ENCODE measurements at places on chromosomes 16 and 17.

GRCh38 chr16:63623551-63624039, 1498.3 kb downstream of the CDH11 start:
- no peak for DNase-seq

DNA sequence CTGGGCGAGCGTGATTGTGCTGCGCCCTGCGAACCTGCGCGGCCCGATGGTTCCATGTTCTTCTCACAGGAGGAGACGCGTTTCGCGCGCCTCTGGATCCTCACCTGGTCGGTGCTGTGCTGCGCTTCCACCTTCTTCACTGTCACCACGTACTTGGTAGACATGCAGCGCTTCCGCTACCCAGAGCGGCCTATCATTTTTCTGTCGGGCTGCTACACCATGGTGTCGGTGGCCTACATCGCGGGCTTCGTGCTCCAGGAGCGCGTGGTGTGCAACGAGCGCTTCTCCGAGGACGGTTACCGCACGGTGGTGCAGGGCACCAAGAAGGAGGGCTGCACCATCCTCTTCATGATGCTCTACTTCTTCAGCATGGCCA, 1.0 kb downstream of the FZD2 start:
- peak; percentile 21 for DNase-seq

GRCh38 chr16:54067322-54068065, 219.1 kb downstream of the IRX3 start:
- DNase-seq = no peak

- no peak for DNase-seq
Observed at GRCh38 chr17:32871746-32872145, 5.2 kb downstream of the MYO1D start.

DNA sequence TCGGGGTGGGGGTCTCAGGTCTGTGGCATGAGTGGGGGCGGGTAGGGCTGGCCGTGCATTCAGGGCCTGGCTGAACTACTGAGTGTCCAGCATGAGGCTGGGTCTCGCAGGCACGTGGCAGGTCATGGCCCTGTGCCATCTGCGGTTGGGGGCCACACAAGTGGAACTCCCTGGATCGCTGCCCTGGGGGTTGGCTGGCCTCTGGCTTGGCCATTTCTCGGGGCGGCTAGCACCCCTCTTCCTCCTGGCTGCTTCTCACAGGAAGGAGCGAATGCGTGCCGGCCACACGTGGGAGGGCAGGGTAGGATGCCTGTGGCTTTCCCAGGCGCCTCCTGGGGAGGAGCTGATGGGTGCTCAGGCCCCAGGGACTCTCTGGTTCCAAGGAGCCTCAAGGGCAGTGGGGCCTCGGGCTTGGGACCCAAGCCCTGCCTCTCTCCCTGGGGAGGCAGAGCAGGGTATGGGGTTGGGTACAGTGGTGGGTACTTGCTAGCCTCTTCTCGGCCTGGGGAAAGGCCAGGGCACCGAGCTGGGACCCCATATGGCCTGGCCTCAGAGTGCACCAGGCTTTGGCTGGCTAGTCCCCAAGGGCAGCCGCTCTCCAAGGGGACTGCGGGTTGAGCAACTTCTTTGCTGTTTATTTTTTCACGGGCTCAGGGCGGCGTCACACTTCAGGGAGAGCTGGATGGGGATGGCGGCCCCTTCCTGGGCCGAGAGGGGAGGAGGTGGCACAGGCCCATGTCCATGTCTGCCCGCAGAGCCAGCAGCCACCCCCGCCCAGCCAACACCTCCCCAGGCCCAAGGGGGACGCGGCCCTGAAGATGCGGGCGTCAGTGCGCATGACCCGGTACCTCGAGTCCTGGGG, 37.5 kb downstream of the ADCY7 start:
- peak; percentile 13 for DNase-seq

- no peak for DNase-seq
Observed at GRCh38 chr17:1731194-1731506, 6.6 kb downstream of the WDR81 start.

- no peak for DNase-seq
Observed at GRCh38 chr16:53973021-53973420, 269.1 kb downstream of the FTO start.

DNA sequence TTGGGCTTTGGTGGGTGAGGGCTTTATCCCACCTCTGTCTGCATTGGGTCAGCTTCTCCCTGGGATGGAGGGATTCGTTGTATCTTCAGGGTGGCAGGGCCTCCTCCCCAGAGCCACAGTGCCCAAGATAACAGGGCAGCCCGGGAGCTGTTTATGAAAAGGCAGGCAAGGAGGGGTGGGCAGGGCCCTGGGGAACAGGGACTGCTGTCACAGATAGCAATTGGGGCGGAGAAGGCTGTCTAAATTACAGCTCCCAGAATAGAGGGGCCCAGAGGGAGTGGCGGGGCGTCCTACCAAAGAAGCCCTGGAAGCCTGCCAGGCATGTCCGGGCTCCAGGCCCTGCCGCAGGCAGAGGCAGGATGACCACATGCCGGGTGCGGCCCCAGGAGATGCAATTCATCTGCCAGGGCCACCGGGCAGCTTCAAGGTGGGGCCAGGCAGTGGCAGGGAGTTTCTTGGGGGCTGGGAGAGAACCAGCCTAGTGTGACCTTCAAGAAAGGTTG, 18.8 kb upstream of the PHOSPHO1 start:
- no peak for DNase-seq

DNA sequence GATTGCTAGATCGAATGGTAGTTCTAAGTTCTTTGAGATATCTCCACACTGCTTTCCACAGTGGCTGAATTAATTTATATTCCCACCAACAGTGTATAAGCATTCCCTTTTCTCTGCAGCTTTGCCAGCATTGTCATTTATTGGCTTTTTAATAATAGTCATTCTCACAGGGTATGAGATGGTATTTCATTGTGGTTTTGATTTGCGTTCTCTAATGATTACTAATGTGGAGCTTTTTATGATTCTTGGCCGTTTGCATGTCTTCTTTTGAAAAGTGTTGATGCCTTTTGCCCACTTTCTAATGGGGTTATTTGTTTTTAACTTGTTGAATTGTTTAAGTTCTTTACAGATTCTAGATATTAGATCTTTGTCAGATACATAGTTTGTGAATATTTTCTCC, 36.5 kb upstream of the BCAS3 start:
- DNase-seq = no peak

GRCh38 chr16:57141822-57142631, 43.8 kb downstream of the PSME3IP1 start:
- peak; percentile 42 for DNase-seq

DNA sequence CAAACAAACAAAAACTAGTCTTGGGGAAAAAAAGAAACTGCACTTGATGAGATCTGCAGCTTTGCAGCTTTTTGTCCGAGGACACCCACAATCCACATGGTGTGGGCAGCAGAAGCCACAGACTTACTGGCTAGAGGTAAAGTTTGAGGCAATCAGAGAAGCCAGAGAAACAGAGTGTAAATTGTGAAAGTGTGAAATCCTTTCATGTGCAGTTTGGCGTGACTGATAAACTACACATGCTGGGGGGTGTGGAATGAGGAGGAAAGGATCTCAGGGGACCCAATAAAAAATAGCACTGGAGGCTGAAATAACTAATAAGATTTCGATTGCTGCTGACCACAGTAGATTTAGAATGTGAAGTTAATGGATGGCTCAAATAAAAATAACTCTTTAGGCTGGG, 42.4 kb upstream of the HOXB13 start:
- DNase-seq = no peak

GRCh38 chr17:35087731-35088355, 24.3 kb upstream of the RFFL start:
- peak; percentile 50 for DNase-seq

- no peak for DNase-seq
Observed at GRCh38 chr16:87016046-87017035, 300.9 kb downstream of the C16orf95 start.

GRCh38 chr16:65212240-65212639, 90.4 kb upstream of the CDH11 start:
- DNase-seq = no peak

GRCh38 chr17:62692721-62693431, 65.4 kb downstream of the MRC2 start:
- no peak for DNase-seq

DNA sequence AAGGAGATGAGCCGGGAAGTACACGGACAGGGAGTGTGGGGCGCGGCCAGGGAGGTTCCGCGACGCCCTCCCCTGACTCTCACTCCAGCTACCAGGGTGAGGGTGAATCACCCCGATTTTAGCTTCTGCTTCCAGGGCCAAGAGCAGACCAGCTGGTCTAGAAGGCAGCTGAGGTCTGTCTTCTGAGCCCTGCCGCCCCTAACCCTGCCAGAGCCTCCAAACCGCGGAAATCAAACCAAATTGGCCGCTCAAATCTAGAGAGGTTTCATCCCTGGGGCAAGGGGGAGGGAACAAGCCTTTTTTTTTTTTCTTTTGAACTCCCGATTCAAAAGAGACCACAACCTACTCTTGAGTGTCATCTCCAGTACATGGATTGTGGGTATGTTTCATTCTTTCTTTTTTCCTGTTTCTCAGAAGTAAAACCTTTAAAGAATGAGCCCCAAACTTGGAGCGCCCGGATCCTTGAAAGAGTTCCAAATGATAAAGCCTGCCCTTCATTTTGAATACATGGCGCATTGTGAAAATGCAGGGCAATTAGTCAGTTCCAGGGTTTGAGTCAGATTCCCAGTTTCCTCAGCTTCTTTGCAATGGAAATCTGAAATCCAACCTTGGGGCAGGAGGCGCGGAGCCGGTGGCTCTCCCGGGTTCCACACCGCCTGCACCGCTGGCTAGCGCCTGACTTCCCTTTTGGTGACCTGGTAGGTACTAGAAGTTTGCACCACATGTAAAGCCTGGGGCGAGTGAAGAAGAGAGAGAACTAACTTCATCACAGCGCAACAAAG, 16.5 kb upstream of the ZFHX3 start:
- DNase-seq = no peak

DNA sequence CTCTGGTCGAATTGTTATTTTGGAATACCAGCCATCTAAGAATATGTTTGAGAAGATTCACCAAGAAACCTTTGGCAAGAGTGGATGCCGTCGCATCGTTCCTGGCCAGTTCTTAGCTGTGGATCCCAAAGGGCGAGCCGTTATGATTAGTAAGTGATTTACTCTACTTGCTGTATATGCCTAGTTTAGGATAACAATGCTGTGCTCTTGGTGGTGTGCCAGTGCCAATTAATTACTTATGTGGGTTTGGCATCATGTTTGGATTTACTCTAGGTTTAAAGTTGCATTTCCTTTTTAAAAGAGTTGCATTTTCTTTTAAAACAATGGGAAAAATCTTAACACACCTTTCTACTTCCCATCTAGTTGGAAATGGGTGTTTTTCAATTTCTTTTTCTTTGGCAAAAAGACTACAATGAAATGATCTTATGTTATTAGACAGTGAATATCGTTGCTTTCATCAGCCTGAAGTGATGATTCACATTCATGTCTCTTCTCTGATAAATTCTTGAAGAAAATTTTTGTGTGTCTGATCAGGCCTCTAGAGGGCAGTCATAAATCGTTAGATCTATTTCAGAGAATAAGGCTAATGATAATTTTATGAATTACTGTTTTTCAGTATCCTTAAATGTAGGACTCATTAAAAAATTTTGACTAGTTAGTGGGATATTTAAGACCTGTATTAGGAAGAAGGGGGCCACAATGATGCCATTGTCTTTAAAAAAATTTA, 5.6 kb downstream of the SF3B3 start:
- no peak for DNase-seq

DNA sequence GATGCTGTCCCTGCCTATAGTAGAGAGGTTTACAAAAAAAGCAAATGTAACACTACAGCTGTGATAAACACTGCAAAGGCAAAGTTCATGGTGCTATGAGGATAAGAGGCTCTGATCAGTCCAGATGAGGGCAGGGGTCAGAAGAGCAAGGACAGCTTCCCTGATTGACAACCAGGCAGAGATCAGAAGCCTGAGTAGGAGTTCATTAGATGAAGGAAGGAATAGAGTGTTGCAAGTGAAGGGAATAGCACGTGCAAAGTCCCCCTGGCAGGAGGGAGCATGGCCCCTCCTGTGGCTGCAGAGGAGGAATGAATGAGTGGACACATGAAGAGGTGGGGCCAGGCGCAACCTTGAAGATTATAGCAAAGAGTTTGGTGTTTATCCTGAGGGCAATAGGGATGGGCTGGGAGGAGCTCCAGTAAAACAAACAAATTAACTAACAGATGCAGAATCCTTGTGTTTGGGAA, 208.4 kb upstream of the IRX5 start:
- DNase-seq = no peak

GRCh38 chr17:79707931-79708891, 22.5 kb upstream of the ENPP7 start:
- peak; percentile 74 for DNase-seq

DNA sequence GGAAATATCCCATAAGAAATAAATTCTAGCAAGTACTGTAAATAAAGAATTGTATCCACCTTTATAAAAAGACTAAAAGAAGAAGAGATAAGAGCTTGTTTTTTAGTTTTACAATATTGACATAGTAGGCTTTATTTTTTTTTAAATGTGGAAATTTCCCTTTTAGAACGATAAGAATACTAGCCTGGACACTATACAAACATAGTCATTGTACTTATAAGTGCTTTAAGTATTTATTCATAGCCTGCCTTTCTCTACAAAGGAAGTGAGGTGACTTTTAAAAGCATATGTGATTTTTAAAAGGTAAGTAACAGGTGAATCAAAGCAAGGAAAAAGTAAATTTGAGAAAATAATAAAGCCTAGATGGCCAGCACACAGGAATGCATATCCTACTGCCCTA, 17.7 kb downstream of the TOX3 start:
- no peak for DNase-seq

- no peak for DNase-seq
Observed at GRCh38 chr17:32484041-32484461, 2.7 kb upstream of the CDK5R1 start.

DNA sequence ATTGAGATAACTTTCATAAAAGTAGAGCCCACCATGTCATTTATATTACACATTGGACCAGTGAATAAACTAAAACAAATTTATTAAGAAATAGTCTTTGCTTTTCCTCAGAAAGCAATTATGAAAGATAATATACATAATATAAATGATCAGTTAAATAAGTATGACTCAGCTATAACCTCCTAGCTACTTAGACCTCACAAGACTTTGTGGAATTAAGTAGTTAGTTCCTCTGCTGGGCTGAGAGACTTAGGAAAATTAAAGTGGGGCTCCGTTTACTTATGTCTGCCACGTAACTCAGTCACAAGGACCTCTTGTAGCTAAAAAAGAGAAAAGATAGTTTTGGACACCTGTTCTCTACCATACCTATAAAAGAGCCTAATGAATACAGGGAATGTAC, 76.9 kb downstream of the MRTFB start:
- no peak for DNase-seq

DNA sequence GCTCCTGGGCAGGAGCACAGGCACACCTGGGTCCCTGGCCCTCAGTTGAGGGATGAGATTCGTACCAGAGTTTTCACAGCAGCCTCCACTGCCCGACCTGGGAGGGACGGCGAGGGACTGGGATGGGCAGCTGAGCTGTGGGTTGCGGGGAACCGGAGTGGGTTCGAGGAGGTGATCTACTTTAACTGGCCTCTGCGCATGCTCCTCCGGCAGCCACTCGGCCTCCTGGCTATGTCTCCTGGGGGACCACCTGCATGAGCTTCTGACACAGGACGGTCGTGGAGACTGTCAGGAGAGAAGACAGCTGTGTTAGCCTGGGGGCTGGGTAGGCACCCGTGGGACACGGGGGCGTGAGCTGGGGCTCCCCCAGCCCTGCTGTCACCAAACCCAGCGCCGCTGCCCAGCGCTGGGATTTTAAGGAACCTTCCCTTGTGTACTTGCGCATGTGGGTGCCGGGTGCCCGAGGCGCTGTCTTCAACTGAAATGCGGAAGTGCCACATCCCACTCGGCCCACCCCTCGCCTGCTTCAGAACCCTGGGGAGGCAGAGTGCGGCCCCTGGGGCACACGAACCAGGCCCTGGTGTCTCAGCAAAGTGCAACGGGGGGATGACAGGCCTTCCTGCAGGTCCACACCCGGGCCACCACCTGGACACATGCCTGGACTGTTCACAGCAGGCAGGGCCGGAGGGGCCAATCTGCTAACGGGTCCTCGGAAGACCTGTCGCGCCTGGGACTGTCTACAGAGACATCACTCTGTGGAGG, 36.4 kb downstream of the SLC7A5 start:
- DNase-seq = no peak
